ENCODE measurements at places on chromosomes 3 and 15.

GRCh38 chr3:42809202-42809601, at the start of gene ACKR2:
ACKR2 (plus strand) TSS chr3:42809445; CDS start chr3:42864503, 55,058 bp downstream.
- DNase-seq: no peak

DNA sequence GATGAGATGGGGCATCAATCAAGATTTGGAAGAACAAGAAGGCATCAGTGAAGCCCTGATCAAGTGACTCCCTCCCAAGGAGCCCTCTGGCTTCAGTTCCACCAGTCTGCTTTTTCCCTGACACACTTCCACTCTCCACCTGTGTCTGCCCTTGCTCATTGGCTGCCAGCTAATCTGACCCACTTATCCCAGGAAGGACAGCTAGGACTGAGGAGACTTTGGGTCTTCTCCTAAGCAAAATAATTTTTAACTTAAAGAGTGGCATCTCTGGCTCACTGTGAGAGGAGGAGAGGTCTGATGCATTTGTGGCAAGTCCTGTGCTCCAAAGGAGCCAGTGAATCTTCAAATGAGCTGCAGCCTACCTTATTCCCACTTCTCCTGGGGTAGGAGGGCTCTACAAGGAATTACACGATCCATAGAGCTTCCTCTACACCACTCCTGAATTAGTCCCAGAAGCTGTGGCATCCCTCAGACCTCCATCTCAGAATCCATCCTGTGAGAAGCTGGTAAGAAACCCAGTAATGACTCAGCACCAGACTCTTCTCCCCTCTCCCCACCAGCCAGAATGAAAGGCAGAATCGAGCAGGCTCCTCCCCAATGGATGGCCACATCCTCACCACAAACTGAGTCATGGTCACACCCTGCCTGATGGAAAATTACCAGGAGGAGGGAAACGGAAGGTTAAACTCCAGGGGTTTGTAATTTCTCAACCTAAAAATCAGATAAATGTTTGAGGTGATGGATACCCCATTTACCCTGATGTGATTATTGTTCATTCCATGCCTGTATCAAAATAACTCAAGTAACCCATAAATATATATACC, 6.3 kb upstream of the PKM start:
- DNase-seq: no peak

GRCh38 chr3:176978441-176978840, 218.8 kb downstream of the TBL1XR1 start:
- no peak for DNase-seq

DNA sequence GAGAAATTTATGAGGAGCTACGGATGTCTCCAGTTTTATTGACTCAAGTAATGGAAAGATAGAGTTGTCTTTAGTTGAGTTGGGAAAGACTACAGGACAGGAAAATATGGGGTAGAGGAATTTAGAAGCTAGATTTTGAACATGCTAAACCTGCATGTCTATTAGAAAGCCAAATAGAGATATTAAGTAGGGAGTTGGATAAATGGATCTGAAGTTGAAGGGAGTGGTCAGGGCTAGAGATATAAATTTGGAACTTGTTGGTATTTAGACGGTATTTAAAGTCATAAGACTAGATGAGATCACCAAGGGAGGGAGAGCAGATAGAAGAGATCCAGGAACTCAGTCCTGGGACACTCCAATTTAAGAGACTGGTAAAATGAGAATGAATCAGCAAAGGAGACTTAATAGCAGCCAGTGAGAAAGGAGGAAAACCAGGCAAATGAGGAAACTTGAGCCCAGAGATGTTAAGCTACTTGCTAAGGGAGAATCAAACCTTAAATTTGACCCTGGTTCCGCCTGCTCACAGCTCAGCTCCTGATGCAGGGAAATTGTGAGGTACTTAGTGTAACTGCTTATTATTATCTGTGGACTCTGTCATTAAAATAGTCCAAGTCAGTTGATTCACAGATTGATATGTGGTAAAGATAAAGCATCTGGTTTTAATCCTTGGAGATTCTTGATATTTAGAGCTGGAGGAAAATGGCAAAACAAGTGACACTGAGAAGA, 35.8 kb downstream of the ABI3BP start:
- DNase-seq: no peak

- DNase-seq: no peak
These were observed 71.1 kb upstream of the CCNL1 start for GRCh38 chr3:157231071-157231470.

GRCh38 chr3:47324278-47324865, 41.6 kb downstream of the KLHL18 start:
- peak; percentile 31 for DNase-seq

DNA sequence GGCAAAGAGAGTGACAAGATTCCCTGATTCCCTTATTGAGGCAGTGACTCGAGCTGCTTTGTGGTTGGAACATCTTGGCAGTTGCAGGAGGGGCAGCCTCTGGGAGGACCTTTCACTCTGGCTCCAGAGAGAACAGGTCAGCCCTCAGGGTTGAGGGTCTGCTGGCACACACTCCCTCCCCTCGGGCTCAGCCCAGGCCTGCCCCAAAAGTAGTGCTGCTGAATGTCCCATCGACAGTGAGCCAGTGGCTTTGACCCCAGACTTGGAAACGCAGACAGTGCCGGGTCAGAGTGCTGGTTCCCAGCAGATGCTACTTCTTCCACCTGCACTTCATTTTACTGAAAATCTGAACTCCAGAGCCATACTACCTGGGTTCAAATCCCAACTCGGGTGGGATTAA, 25.6 kb upstream of the ATP2B2 start:
- no peak for DNase-seq

DNA sequence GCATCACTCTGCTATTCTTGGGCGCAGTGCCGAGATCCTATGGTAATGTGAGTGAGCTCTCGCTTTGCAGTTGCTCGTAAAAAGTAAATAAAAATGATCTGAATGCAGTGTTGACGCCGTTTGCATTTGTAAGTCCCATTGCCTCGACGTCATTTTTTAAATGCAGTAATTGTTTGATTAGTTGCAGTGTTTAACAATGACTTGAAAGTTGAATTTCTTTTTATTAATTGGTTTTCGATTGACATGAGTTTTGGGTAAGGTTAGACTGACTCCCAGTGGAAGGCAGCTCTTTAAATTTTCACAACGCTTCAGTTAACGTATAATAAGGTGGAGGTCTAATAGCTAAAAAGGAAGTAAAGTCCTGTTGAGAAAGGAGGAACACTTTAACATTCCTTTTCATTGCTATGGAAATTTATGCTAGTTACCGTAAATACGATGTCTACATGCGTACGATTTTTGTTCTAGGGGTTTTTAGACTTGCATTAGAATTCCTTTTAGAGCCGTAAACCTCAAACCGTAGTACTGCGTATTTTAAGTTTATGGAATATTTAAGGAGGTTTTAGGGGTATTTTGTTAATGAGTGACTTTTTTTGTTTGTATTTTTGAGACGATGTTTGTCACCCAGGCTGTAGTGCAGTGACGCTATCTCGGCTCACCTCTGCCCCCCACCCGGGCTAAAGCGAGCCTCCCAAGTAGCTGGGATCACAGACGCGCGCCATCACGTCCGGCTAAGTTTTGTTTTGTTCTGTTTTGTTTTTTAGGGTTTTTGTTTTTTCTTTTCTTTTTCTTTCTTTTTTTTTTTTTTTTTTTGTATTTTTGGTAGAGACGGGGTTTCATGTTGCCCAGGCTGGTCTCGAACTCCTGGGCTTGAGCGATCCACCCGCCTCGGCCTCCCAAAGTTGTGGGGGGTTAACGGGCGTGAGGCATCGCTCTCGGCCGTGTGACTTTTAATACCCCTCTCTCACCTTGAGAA, 1.4 kb downstream of the MORF4L1 start:
- no peak for DNase-seq

DNA sequence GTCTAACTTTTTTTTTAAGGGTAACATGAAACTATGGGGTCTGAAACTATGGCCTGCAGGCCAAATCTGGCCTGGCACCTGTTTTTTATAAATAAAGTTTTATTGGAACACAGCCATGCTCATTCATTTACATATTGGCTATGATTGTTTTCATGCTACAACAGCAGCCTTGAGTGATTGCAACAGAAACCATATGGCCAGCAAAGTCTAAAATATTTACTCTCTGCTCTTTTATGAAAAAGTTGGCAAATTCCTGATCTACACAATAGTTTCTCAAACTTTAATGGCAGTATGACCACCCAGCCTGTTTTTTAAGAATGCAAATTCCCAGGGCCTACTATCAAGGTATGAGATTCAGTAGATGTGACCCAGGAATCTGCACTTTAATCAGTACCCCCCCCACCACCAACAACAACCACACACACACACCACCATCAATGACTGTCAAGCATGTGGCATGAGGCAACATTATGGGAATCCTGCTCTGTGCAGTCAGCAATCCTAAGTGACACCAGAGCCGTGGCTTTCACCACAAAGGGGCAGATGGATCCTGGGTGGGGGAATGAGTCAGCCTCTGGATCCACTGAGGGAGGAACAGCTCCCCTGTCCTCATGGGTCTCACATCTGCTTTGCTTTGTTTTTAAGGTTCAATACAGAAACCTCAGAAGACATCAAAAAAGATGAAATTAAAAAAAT, 142.8 kb downstream of the NTRK3 start:
- no peak for DNase-seq

- no peak for DNase-seq
These were observed 12.7 kb upstream of the FAM240A start for GRCh38 chr3:46599590-46599989.

- no peak for DNase-seq
These were observed 24.5 kb upstream of the IDH2 start for GRCh38 chr15:90126596-90127435.

- no peak for DNase-seq
These were observed 43.9 kb downstream of the P3H2 start for GRCh38 chr3:190076601-190077394.

DNA sequence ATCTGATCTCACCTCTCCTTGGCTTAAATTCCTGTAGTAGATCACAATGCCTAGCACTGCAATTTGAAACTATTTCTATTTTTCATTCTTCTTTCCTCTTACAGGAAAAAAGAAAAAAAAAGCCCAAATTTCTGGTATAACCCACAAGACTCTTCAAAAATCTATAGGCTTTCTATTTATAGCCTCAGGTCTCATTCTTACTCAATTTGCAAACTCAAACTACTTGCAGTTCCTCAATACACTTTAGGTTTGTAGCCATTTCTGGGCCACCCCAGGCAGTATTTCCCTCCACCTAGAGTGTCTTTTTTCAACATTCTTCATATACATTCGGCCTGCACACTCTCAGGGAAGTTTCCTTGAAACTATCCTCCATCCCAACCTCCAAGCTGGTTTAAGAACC, 169.0 kb downstream of the TBC1D5 start:
- no peak for DNase-seq

- DNase-seq: no peak
These were observed 62.5 kb downstream of the SFMBT1 start for GRCh38 chr3:52983336-52983807.

DNA sequence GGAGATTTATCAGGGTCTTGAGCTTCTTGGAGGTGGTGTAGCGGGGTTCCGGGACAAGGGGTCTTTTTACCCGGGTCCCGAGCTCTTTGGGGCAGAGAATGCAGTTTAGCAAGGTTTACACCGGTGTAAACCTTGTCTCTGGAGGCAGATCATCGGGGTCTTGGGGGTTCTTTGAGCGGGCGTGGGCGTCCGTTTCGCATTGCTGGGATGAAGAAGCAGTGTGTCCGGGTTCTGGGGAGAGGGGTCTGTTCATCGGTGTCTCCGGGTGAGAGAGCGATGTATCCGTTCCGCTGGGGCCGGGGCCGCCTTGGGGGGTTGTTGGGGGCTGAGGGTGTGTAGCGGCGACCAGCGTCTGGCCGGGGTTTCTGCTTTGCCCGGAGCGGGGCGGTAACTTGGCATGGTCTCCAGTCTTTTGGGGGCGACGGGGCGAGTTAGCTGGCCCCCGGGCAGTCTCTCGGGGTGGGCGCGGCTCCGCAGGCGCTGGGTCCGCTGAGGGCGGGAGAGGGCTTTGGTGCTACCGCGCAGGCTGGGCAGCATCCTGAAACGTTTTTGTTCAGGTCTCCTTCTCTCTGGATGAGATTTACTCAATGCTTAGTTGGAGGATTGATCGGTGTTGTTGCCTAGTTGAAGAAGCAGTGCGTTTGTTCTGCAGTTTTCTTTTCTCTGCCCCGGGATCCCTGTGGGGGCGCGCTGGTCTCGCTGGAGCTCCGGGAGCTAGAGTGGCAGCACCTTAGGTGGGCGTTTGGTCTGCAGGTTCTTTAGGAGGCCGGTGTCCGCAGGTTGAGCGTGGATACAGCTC, 843 bp downstream of the GLCE start:
- DNase-seq: no peak

DNA sequence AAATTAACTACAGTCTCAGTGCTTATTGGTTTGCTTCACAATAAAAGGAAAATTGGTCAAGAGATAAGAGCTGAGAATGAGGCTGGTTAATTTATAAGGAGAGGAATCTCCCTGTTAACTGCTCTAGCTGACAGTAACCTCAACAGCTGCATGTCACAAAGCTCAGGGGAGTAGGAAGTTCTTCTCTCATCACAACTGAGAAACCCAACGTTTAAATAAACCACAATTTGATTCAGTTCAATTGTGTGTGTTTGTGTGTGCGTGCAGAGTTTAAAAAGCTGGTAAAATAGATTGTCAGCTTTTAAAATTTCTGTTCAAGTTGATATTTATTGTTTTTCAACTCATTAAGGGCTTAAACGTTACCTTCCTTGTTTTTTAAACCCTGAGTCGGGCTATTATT, 3.5 kb upstream of the TGFBR2 start:
- DNase-seq: no peak

- DNase-seq: no peak
These were observed 5.7 kb upstream of the CCR5 start for GRCh38 chr3:46365041-46365440.

DNA sequence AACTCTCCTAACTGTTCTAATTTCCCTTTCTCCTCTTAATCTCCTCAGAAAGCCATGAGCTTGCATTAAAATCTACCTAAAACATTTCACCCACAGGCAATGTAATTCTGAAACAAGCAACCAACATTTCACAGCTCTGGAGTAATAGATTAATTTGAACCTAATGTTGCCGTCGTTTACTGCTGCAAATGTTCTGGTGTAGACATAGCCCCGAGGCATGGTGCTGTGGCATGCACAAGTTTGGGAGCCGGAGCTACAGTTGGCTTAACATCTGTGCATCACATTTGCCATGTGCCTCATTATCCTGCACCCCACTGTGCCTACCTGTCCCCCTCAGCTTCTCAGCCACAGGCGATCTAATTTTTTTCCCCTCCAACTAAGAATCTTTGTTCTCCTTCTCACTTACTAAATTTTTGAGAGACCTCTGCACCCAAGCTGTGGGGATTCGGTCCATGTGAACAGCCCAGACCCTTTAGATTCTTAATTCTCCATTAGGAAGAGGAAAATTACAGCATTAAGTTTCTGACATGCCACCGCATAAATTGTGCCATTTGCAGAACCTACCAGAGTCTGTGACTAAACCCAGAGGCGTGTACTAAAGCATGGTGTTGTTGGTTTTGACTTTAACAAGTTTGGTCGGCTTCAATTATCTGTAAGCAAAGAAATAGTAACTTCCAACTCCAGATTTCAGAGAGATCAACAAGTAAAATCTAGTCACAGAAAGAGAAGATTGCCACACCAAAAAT, 419.2 kb downstream of the MECOM start:
- DNase-seq: no peak

- no peak for DNase-seq
These were observed 144.8 kb downstream of the SMAD6 start for GRCh38 chr15:66846811-66847210.

- DNase-seq: peak; percentile 1
These were observed 130.6 kb upstream of the FHIT start for GRCh38 chr3:61381745-61382392.

Data from NCI-H2107 (cell line).